ENCODE measurements at places on chromosomes 2 and 18.

- no peak for DNase-seq
Observed at GRCh38 chr2:57947398-57947797, 99.2 kb upstream of the VRK2 start.

GRCh38 chr2:119224391-119225104 lies 914 bp downstream of the STEAP3 start:
- no peak for DNase-seq

GRCh38 chr2:96817882-96818281 lies 1.8 kb downstream of the CNNM3 start:
- DNase-seq = no peak

DNA sequence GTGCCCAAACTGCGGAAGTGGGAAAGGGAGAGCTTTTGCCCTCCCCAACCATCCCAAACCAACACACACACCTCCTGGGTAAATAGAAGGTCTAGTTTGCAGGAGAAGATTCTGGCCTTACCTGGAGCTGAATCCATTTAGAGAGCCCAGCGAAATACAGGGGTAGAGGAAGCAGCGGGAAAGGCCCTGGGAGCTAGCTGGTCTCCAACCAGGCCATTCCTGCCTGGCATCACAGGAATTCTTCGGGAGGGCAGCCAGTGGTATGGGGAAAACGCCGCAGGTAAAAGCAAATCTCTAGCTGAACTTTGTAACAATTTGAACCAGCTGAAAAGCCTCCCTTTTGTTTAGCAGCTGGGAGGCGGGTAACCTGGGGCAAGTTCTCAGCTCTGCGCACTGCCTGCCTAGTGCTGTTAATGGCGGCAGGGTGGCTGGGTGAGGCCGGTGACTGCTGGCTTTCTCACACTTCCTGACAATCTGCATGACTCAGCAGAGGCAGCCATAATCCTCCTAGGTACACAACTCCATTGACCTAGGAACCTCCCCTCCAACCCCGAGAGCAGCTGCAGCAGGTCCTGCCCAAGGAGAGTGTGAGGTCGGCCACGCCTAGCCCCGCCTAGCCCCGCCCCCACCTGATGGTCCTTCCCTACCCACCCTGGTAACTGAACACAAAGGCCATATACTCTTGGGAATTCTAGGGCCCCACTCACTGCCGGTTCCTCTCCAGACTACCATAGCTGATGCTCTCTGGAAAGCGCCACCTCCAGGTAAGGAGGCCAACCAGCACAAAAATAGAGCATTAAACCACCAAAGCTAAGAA lies 483.8 kb upstream of the REG3G start:
- no peak for DNase-seq

- no peak for DNase-seq
Observed at GRCh38 chr2:187075199-187075635, 226.2 kb upstream of the ZSWIM2 start.

- no peak for DNase-seq
Observed at GRCh38 chr2:30436859-30437435, 10.1 kb upstream of the LCLAT1 start.

GRCh38 chr18:31170335-31170734 lies 7.7 kb upstream of the DSC1 start:
- no peak for DNase-seq

- DNase-seq = no peak
Observed at GRCh38 chr2:38605298-38605830, 2.6 kb upstream of the HNRNPLL start.

- DNase-seq = no peak
Observed at GRCh38 chr2:219634951-219635751, 7.7 kb downstream of the SLC4A3 start.

DNA sequence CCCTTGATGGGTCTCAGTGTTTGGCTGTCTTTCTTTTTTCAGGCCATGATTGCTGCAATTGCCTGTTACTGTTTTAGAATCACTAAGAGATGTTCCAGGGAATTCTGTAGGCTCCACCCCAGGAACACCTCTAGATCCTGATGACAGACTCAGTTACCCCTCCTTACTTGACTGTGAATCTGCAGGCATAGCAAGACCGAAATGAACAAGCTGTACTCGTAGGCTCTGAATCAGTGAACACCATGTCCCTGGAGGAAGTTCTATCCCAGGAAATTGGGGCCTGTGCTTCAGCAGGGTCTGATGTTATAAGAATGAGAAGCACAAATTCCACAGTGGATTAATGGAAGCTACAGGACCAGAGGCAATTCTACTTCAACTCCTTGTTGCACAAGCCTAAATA lies 148.6 kb downstream of the COPS8 start:
- DNase-seq = no peak
